ENCODE measurements at places on chromosomes 1 and 21.
A peak's percentile ranks its signal among the peaks of the same experiment; 100 is the strongest.

DNA sequence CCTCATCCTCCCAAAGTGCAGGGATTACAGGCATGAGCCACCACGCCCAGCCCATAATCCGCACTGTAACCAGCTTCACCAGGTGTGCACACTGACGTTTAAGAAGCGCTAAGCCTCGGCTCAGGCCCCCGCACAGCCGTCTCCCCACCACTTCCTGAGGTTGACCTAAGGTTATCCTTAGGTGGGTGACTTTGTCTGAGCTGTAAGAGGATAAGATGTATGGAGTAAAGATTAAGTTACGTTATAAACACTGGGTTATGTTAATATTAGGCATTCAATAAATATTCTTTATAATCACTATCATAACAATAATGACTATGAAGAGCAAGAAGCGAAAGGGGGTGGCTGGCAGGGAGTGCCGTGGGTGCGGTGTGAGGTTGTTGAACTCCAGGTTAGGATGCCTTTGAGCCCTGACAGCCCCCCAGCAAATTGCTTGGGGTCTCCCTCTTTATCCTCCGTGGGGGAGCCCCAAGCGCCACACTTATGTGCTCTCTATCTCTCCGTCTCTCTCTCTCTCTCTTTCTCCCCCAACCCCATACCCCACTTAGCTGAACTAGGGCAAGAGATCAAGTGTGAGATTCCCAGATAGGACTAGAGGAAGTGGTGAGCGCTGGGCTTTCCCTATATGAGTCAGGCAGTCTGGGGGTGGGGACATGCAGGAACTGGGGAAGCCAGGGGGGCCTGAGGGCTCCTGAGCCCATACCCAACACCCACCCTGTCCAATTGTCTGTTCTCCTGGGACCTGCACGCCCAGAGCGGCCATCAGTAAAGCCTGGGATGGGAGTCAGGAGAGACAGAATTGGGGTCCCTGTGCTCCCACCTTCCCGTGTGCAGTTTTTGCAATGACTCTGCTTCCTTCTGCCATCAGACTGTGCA lies 7.6 kb downstream of the EFHD2 start:
- peak; percentile 66 for DNase-seq

DNA sequence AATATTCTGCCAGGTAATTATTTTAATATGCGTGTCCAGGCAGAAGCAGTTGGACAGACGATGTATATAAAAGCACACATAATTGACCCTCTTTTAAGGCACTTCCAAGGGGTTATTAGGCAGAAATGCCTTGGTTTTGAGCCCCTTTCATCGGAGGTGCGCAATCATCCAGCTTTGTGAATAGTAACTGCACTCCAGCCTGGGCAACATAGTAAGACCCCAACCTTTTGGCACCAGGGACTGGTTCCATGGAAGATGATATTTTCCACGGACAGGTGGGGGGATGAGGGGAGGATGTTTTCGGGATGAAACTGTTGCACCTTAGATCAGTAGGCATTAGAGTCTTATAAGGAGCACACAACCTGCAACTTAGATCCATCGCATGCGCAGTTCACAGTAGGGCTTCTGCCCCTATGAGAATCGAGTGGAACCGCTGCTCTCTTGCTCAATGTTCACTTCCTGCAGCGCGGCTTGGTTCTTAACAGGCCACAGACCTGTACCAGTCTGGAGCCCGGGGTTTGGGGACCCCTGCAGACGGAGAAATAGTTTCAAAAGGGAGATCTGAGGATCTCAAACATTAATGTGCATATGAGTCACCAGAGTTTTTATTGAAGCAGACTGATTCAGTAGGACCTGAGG lies 1.8 kb upstream of the MCOLN2 start:
- DNase-seq: peak; percentile 5

- no peak for DNase-seq
These were observed 36.1 kb upstream of the PDE4B start for GRCh38 chr1:65756616-65757015.

DNA sequence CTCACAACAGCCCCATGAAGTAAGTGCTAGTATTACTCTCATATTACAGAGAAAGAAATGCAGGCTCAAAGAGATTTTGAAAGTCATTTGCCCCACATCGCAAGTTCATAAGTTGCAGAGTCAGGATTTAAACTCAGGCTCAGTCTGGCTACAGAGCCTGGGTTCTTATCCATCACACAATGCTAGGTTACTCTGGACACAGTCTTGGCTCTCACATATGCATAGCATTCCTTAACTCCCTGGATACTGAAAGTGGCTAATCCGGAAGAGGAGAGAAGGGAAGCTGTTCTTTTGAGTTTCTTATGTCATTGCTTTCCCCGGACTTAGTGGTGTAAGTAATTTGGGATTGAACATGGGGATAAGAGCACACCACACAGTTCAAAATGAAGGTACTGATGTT lies 357.4 kb upstream of the PLXNA2 start:
- no peak for DNase-seq

DNA sequence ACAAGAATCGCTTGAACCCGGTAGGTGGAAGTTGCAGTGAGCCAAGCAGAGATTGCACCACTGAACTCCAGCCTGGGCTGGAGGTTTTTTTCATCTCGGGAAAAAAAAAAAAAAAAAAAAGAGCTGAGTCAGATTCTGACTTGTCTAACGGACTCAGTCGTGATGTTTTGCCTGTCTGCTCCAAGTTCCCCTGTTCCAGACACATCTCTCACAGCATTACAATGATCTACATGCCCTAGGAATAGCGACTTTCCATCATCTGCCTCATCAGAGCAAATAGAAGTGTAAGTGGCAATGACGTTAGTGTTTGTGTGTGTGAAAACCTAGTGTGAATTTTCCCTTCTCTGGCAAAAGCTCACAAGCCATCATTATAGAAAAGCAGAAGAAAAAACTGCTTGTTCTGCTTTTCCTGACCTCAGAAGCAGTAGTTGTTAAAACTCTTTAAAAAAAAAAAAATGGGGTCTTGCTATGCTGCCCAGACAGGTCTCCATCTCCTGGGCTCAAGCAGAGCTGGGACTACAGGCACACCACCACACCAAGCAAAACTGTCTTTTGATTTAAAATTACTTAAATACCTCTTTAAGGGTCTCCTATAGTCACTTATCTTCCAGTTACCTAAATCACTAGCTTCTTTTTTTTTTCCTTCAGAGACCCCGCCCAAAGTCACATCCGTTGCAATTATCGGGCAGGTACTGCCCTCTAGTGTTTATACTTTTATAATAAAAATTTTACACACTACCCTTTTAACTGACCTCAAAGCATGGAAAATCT lies 37.3 kb downstream of the PLEKHO1 start:
- peak; percentile 46 for DNase-seq

DNA sequence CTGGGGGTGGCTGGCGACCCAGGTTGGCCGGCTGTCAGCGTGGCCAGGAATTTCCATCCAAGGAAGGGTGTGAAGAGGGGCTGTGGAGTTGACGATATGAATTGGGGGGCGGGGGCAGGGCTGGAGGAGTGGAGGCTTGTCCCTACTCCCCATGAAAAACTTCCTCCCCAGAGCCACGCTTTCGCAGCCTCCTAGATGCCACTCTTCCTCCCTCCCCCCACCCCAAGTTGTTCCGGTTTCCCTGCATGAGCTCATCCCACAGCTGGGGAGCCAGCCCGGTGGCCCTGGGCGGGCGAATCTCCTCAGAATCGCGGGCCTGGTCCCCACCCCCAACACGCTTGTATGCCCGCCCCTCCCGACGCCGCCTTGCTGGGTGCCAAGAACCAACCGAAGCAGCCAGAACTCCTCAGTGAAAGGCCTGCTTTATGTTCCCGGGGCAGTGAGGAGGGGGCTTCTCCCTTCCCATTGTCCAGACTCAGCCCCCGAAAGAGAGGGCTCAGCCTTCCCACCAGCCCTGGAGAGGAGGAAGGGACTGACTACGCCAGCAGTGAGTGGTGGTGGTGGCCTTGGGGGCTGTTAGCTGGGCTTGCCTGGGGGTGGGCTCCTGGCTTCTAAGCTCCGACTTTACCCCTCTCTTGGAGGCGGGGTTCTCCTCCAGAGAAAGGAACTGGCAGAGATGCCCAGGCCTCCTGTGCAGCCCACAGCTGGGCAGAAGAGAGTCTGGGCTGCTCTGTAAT lies 1.8 kb upstream of the CSMD2 start:
- DNase-seq: no peak

GRCh38 chr1:180916771-180917170 lies 4.1 kb downstream of the KIAA1614 start:
- DNase-seq: no peak

- DNase-seq: no peak
These were observed 158.4 kb downstream of the GDAP2 start for GRCh38 chr1:117770981-117771531.

DNA sequence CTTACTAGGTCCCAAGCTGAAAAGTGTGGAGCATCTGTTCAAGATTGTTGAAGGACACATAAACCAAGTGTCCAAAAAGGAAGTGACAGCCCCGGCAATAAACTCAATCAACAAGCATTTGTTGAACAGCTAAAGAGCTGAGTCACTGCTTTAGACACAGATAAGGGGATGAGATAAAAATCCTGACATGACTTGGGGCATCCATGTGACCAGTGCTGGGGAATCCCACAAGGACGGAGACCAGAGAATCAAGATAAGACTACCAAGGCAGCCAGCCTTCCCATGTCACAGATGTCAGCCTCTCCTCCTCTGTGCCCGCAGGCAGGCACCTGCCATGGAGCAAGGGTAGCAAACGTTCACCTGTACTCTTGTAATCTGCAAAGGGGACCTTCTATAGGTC lies 118.6 kb upstream of the KAZN start:
- DNase-seq: no peak

DNA sequence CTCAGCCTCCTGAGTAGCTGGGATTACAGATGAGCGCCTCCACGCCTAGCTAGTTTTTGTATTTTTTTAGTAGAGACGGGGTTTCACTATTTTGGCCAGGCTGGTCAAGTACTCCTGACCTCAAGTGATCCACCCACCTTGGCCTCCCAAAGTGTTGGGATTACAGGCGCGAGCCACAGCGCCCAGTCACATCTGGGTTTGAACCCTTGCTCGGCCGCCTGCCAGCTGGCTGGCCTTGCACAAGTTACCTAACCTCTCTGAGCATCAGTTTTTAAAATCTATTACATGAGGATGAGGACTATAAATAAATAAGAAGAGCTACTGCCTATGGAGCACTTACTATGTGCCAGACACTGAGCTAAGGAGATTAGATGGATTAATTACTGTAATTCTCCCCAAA lies 17.7 kb upstream of the PADI2 start:
- DNase-seq: no peak

- DNase-seq: no peak
These were observed 32.8 kb downstream of the LHX4 start for GRCh38 chr1:180262628-180263488.

- no peak for DNase-seq
These were observed 445.9 kb downstream of the KIF26B start for GRCh38 chr1:245600658-245601057.

GRCh38 chr1:235207209-235207565 lies 46.1 kb upstream of the RBM34 start:
- DNase-seq: no peak

DNA sequence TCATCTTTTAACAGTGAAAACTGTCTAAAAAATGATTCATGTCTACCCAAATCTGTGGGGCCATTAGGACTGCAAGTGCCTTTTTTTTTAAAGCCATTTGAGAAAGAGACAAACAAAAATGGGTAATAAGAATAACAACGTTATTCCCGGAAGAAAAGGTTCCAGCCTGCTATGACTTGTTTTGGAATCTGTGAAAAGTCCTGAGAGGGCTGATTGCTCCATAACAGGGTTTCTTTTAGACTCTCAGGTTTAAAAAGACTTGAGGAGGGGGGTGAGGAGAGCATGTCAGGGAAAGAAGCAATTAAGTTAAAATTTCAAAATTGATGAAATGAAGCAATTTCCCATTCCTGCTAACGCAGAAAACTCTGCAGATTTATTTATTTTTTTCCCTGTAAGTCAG lies 56.4 kb downstream of the CACHD1 start:
- no peak for DNase-seq

DNA sequence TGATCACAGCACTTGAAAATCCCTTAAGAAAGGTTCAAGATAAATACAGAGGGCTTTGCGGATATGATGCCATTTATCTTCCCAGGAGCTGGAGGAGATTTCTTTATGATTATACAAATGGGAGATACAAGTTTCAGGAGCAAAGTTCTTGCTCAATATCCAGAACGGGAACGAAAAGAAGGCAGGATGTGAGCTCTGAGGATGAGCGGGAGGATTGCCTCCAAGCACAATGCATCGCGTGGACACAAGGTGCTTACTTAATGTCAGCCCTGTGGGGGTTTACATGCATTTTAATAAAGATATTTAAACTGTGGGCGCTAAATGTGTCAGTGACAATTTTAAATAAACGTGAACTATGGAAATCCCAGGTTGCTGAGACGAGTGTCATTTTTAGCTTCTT lies 59.0 kb downstream of the SYT6 start:
- no peak for DNase-seq

All from HTR-8/SVneo (cell line).